NCI-H2171 (cell line): ENCODE measurements at places on chromosomes 12 and 14.
A peak's percentile ranks its signal among the peaks of the same experiment; 100 is the strongest.

GRCh38 chr14:92930737-92931602 is 8.0 kb downstream of the CHGA start:
- no peak for DNase-seq

DNA sequence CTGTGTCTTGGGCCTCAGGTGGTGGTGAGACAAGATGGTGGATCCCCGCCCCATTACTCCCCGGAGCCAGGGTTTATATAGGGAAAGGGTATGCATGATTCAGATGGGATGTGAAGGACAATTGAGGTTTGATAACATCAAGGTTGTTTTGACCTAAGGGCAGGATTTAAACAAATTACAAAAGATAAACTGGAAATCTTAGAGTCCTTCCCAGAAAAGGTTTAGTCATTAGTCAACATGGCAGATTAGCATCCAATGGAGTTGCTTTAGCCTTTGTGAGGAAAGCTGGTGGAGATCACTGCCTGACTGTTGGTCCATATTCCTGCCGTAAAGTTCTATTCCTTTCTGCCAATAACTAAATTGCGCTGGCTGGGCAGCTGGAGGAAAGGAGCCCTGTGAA is 15.6 kb upstream of the FRMD6 start:
- DNase-seq = no peak

- no peak for DNase-seq
Observed at GRCh38 chr14:59463787-59464485, 1.2 kb downstream of the GPR135 start.

- no peak for DNase-seq
Observed at GRCh38 chr12:104294927-104295668, 8.4 kb upstream of the EID3 start.

DNA sequence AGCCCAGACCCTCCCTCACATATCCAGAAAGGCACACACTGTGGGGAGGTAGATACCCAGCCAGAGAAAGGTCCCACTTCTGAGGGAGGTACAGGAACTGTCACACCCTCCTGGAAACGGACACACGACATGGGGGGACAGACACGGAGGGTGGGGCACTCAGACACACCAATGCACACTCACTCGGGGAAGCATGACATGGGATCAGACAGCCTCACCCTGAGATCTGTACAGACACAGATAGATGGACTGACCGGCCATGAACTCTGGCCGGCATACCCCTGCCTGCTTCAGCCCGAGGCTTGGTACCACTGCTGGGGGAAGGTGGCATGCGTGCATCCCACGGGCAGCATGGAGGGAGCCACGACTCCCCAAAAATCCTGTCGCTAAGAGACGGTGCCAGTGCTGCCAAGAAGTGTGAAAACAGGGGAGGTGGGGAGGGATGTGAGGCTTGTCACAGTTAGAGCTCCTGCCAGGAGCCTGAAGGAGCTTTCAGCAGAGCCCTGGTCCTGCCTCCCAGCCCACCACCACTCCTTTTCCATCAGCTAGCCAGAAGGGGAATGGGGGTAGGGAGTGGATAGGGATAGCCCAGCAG is 571 bp downstream of the CPNE6 start:
- DNase-seq = no peak

- no peak for DNase-seq
Observed at GRCh38 chr14:93967637-93968250, 8.6 kb downstream of the ASB2 start.

GRCh38 chr12:93016752-93017350 is 87.8 kb upstream of the EEA1 start:
- DNase-seq = no peak

DNA sequence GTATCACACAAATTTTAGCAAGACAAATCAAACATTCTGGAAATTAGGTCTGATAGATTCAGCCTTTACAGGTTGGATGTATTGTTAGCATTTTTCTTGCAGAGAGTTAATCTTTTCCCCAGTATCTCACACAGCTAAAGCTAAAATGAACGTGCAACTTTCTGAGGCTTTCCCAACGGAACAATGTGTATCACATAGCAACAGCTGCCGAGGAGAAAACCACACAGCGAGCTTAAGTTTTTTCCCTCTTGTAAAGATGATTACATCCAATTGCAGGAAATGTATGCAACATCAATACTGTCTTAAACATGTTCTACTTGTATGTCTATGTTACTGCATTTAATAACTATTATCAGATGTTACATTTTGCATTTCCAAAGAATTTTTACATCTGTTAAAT is 182.2 kb downstream of the CCDC59 start:
- DNase-seq = peak; percentile 46

DNA sequence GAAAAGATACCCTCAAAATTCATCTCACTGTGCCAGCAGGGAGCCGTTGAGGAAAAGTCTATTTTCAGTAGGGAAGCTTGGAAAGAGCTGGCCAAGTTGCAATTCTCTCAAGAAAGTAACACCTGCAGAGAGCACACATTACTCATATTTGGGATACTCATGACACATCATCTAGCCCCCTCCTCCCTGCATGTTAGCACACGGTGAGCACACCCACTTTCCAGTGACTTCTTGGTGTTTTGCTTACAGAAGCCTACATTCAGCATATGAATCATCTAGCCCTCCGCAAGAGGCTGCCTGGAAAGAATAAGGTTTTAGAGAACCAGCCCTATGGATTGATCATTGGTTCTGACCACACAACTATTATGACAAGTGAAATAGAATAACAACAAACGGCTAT is 124.5 kb downstream of the PTPRO start:
- DNase-seq = no peak

GRCh38 chr14:55071870-55072640 is 20.6 kb downstream of the MAPK1IP1L start:
- DNase-seq = no peak

GRCh38 chr12:2439332-2440100 is 355.3 kb upstream of the FKBP4 start:
- DNase-seq = no peak

DNA sequence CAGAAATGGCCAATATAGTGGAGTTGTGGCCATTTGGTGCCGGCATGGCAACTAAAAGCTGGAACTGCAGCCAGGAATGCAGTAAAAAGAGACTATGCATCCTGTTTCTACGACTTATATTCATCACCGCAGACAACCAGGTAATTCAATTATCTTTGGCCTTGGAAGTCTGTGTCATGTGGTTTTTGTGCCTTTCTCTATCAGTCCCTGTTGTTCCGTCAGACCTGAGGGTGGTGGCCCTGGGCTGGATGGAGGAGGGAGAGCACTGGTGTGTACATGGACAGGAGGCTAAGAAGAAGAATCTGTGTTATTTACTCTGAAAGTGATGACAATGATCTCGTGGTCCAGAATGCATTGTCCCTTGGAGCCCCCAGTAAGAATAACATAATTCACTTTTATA is 852.6 kb downstream of the VRK1 start:
- DNase-seq = no peak

DNA sequence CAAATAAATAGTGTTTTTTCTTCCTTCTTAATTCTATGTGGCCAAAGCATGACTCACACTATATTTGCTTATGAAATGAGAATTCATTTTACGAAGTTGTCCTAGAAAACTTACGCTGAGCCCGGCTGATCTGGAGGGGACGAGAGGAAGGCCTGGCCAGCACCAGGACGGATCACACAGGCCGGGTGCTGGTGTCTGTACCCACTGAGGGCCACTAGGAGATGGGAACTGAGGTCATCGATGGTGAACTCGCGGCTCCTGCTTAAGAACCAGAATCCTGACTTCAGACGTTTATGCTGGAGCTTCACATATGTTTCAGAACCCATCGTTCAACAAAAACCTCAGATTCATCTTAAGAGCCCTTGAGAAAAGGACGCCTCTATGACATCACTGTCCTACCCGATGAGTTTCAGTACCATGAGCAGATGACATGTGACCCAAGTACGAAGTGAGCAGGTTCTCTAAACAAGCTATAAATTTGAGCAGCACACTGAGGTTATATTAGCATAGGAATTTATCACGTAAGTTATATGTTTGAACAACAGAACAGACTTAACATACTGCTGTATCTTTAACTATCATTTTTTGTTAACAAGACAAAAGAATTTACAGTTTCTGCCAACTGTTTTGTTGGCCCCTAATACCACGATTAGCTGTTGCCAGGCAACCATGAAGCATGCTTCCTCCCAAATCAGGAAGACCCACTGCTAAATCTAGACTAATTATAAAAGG is 111.9 kb downstream of the FOXN3 start:
- no peak for DNase-seq

- no peak for DNase-seq
Observed at GRCh38 chr14:73238941-73239340, 1.6 kb downstream of the PAPLN start.

GRCh38 chr14:56789955-56790354 is 20.3 kb downstream of the OTX2 start:
- DNase-seq = no peak

DNA sequence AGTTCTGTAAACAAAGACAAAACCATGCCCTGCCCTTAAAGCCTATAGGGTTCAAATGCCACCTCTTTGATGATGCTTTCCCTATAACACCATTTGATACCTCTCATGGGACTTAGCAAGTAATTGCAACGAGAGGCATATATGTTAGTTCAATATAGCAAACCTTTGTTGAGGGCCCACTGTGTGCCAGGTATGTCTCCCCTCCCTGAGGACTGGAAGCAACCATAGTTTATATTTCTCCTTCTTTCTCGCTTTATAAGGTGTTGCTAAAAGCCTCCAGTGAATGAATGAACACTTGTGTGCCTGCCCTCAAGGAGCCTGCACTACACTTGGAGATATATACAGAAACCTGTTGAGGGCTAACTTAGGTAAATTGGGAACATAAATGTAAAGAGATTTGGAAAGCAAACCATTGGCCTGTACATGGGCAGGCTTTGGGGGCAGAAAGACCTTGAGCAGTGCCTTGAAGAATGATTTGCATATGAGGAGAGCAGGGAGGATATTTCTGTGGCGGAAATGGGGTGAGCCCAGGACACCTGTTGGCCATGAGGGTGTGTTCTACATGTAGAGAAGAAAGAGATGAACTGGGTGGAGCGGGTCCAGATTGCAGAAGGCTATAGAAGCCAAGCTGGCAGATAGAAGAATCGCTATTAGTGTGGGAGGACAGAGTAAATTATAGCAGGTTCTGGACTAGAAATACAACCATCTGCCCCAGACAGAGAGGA is 1.8 kb upstream of the CKAP4 start:
- no peak for DNase-seq

- DNase-seq = no peak
Observed at GRCh38 chr14:55381561-55381960, 30.1 kb downstream of the ATG14 start.

- DNase-seq = no peak
Observed at GRCh38 chr12:38149395-38150073, 167.0 kb upstream of the ALG10B start.

DNA sequence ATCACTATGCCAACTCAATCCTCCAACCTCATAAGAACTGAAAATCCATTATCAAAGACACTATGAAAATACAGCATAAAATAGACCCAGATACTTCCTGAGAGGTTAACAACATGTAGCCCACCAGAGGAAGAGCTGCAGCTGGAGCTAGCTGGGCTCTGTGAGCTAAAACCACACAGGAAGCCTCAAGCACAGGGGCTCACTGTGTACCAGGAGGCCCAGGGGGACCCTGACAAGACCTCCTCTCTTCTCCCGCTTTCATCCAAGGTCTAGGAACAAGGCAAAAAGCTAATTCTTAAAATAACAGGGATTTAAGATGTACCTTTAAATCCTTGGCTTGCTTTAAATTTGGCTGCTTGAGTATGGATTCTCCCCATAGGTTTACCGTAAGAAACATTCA is 53.6 kb downstream of the EIF2S3B start:
- DNase-seq = no peak

DNA sequence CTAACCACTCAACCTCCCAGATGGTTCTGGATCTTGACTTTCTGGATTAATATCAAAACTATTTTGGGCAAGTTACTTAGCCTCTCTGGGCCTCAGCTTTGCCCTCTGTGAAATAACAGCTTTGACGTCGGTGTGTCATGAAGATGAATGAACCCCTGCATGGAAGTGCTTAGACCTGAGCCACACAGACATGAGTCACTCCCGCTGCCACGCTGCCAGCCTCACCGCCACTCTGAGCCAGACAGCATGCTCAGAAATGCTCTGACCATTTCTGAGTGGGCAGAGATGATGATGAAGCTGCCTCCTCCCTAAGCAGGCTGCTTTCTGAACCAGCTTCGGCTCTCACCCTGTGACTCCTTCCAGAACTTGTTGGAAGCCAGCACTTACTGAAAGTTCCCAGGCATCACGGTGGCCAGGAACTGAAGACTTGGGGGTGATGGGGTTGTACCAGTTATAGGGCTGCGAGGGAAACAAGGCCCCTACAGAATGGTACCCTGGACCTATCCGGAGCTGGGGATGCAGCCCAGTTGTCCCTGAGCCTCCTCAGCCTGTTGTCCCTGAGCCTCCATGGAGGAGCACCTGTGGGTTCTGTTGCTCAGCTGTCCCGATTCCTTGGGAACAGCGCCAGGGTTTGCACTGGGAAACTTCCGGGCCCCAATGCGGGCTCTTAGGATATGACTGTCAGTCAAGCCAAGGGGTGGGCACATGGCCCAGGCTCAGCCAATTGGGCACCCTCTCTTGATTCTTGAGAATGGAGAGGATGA is 2.0 kb upstream of the CCDC197 start:
- no peak for DNase-seq

DNA sequence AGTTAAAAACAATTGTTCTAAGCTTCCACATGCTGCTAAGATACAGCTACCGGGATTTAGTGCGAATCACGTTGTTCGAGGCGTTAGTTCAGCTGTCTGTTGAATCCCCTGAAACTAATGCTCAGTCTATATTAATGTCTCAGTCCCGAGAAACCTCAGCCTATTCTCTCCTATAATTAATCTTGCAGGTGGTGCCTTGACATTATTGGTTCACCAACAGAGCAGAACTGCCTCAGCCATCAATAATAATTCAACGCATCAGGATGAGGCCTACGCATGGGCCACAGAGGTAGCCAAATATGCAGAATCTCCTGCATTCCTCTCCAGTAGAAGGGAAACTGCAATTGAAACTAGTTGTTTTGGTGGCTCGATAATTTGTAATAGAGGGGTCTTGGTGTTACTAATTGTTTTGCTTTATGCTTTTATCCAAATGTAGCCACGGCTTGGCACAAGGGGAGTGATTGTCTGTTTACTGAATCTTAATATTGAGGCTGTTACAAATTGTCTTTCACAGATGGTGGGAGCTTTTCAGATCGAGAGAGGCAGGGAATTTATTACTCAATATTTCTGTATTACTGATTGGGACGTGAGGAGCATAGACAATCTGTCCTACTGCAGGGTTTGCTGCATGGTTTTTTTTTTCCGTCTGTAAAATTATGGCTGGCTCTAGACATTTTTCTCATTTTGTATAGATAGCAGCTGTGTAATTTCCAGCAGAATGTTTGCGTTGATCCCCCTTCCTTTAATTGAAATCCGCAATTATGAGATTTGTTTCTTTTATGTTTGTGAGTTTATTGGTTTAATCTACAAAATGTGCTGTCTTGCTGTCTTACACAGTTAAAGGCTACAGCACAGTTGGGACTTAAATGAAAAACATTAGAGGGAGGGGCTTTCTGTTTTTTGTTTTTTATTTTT is 1036.5 kb upstream of the NOVA1 start:
- no peak for DNase-seq

GRCh38 chr12:70321191-70321590 is 44.9 kb upstream of the KCNMB4 start:
- DNase-seq = no peak

GRCh38 chr14:32657081-32657480 is 281.6 kb upstream of the NPAS3 start:
- DNase-seq = no peak

- no peak for DNase-seq
Observed at GRCh38 chr12:84995641-84996040, 40.4 kb downstream of the TSPAN19 start.
